ENCODE measurements at places on chromosomes 2 and 18. TPM values are rescaled to one million over a fixed set of nuclear protein-coding genes. Genes with fewer than 3 reads are reported as not detected.

GRCh38 chr2:109208071-109208950 is 79.3 kb downstream of the SH3RF3 start:
- no peak for DNase-seq

DNA sequence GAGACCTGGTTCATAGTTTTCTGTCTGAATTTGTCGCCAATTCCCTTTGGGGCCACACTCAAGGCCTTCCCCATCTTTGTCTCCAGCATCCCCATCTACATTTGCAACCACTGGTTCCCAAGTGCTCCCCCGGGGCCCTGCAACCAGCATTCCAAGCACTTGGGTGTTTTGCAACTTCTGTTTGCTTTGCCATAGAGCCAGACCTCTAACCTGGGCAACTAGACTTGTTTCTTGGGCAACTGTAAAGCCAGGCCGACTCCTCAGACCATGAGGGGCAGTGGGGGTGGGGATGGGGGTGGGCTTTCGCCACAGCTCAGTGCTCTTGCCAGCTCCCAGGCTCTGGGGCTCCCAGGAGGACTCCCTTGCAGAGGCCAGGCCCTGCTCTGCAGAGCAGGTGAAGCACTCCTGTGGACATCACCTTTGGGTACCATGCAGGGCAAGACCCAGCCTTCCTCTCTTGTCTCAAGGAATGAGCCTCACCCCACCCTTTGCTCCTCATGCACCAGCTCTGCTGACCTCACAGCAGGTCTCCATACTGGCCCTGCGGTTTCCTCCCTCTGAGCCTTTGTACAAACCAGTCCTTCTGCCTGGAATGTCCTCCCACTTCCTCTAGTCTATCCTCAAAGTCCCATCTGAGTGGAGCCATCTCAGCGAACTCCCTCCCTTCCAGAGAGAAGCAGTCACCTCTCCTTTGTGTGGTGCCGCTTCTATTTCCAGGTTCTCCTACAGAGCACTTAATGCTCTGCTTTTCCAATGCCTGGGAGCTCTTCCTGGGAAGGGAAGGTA is 126.7 kb upstream of the MYCN start:
- no peak for DNase-seq

DNA sequence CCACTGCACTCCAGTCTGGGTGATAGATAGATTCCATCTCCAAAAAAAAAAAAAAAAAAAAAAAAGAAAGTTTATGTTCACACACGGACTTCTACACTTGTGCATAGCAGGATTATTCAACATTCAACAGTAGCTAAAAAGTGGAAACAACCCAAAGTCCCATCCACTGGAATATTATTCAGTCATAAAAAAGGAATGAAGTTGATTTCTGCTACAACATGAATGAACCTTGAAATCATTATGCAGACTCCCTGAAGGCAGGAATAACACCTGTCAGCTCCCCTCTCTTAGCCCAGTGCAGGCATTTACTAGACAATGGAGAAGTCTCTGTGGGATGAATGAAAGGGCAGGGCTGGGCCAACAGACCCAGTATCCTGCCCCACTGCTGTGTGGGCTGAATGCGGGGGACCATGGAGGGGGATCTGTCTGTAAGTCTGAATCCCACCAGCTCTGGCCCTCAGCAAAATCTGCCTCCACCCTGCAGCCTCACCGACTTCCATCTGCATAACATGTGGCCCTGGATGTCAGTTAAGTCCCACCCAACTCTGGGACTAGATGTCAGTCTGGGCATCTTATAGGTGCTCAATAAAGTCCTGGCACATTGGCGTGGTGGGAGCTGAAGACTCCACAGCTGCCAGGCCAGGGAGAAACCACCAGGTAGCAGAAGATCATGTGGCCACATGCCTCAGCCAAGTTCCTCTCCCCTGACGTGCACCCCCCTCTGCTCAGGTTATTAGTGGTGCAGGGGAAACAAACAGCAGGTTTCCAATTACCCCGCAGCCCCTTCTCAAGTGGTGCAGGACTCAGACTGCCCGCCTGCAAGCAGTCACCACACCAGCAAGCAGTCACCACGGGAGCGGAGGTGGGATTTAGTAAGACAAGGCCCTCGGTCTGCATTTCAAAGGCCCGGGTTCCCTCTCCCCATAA is 8.9 kb downstream of the ZFP36L2 start:
- DNase-seq: no peak

The XDH gene
- total RNA-seq: 6.6 TPM

GRCh38 chr2:39665811-39666490 is at the start of gene TMEM178A:
Gene TMEM178A (plus strand): TSS chr2:39665917. CDS start chr2:39665975, 58 bp downstream.
- DNase-seq: no peak

- DNase-seq: no peak
Measured at GRCh38 chr2:17479875-17480274, 38.4 kb downstream of the RAD51AP2 start.

The BBS5 gene
- total RNA-seq: 18.8 TPM

The ALLC gene
- not detected for total RNA-seq

GRCh38 chr2:138421315-138421970 is 80.1 kb upstream of the SPOPL start:
- DNase-seq: no peak

- DNase-seq: no peak
Measured at GRCh38 chr2:224820283-224820991, 104.3 kb upstream of the CCDC195 start.

DNA sequence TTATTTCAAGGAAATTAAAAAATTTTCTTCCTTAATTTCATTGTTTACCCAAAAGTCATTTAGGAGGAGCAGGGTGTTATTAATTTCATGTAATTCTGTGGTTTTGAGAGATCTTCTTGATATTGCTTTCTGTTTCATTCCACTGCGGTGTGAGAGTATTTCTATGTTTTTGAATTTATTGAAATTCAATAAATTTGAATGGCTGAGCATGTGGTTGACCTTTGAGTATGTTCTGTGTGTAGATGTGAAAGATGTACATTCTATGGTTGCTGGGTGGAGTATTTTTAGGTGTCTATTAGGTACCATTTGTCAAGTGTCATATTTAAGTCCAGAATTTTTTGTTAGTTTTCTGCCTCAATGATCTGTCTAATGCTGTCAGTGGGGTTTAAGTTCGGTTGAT is 39.4 kb upstream of the LANCL1 start:
- DNase-seq: no peak

DNA sequence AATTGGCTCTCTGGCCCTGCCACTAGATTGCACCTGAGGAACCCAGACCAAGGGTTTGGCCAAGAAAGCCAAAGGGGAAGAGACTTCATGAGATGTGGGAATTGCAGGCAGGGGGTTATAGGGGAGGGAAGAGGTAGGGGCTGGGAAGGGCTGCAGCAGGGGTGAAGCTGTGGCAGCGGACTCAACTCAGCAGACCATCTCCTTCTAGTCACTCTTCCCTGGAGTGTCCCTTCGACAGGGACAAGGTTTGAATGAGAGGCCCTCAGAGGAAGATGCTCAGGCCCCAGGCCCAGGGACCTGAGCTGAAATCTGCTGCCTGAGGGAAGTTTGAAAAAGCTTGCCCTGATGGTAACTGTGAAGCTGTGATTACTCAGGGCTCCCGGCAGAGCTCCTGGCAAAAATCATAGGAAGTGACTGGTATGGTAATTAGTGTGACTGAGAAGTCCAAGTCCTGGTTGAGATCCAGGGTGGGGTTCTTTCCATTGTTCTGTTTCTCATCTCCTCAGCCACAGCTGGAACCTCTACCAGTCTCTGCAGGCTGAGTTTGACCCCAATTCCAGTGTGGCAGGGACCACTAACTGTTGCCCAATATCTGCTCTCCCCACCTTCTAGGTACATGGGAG is 300.9 kb downstream of the CYP26B1 start:
- DNase-seq: no peak

- no peak for DNase-seq
Measured at GRCh38 chr2:159163930-159164329, 122.6 kb downstream of the WDSUB1 start.

DNA sequence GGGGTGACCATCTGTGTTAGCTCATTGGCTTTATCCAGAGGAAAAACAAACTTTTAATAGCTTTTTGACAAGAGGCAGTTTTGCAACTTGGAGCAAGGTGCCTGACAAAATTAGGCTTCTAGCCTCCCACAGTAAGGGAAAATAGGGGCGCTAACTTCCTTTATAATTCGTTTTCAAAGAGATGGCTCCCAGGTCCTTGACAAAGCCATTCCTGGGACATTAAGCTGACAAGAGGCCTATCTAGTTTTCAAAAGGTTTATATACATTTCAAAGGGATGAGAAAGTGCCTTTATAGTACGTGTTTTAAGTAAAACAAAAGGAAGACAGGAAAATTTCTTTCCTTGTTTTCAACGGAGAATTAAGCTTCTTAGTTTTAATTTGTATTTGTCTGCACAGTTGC is 159.4 kb upstream of the GCFC2 start:
- DNase-seq: no peak

- no peak for DNase-seq
Measured at GRCh38 chr2:28752631-28753376, 1.2 kb downstream of the PPP1CB start.

DNA sequence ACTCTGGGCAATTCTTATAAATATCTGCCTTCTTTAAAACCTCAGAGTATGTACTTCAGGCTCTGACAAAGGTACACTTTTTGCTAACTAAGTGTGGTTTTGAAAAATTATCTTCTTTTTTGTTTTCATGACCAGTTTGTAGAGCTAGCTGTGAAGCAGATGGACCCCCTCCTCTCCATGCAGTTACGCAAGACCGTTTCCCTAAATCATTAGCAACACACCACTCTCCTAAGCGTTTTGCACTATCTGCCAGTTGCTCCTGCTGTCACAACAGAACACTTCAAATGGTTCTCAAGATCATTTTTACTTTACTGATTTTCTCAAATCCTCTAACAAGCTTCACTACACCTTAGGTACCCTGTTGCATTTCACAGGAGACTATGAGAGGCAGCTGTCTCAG is 53.3 kb downstream of the GULP1 start:
- no peak for DNase-seq

The BOLL gene
- not detected for total RNA-seq

The ZRANB3 gene
- 16.5 TPM for total RNA-seq

The ANKRD30BL gene
- 0.36 TPM for total RNA-seq

GRCh38 chr18:33472509-33472908 is 32.0 kb upstream of the CCDC178 start:
- DNase-seq: no peak

DNA sequence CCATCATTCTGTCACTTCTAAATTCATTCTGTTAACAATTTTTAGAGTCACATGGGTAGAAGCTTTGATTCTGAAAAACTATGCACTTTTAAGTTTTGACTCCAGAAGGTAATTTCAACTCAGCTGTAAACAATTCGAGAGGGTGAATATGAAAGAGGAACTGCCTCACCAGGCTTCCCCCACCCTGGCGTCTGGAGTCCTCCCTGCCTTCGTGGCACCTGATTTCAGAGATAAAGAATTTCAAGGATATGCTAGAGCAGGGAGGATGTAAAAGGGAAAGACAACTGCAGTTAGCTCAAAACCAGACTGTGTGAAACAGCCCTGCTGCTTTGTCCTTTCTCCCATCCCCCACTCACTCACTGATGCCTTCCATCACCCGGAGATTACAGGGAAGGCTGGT is 40.7 kb downstream of the ONECUT2 start:
- DNase-seq: no peak

The GREB1 gene
- 5.1 TPM for total RNA-seq

The TLX2 gene
- not detected for total RNA-seq

The GAL3ST2 gene
- 0.47 TPM for total RNA-seq

The MARCO gene
- 4.8 TPM for total RNA-seq

The SLC4A3 gene
- total RNA-seq: 12.2 TPM

- DNase-seq: no peak
Measured at GRCh38 chr2:14479486-14479885, 153.0 kb upstream of the LRATD1 start.

The TMEM17 gene
- 2.0 TPM for total RNA-seq

The RIT2 gene
- not detected for total RNA-seq

The MOCOS gene
- 38.0 TPM for total RNA-seq

DNA sequence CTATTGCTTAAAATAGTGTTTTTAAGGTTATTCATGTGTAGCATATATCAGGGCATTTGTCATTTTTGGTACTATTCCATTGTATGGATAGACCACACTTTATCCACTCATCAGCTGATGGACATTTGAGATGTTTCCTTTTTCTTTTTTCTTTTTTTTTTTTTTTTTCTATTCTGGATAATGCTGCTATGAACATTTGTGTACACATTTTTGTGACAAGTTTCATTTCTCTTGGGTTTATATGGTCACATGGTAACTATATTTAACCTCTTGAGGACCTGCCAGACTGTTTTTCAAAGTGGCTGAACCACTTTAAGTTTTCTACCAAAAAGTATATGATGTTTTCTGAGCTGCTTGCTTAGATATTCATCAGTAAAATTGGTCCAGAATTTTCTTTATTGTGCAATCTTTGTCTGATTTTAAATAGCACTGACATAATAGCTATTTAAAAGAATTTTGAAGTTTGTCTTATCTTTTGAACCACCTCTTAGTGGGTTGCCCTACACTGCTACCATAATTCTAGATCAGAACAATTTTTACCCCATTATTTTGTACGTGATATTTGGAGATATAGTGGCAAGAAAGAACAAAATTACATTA is 219.4 kb upstream of the SIX3 start:
- DNase-seq: no peak

The SCYGR4 gene
- not detected for total RNA-seq

GRCh38 chr2:205477016-205477705 is 205.1 kb upstream of the NRP2 start:
- DNase-seq: no peak

The GALR1 gene
- not detected for total RNA-seq

- DNase-seq: no peak
Measured at GRCh38 chr18:3055816-3056215, 42.9 kb upstream of the LPIN2 start.

GRCh38 chr18:33594799-33595198 is 16.8 kb downstream of the ASXL3 start:
- no peak for DNase-seq

DNA sequence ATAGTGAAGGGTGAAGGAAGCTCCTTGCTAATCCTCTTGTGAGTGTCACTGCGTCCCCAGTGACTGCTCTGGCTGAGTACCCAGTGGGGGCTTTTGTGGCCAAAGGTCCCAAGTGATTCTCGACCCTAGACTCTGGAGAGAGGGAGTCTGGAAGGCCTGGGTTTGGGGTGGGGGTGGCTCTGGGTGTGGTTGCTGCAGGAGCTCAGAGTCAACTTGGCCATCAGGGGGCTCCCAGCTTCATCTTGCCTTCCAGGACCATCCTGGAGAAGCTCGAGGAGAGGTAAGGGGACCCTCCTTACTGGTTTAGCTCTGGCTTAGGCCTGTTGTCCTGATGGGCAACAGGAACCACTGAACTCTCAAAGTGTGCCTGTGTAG is 592 bp downstream of the PSD4 start:
- DNase-seq: peak; percentile 37

- peak; percentile 59 for DNase-seq
Measured at GRCh38 chr2:69242651-69243051, 144.4 kb downstream of the GFPT1 start.

DNA sequence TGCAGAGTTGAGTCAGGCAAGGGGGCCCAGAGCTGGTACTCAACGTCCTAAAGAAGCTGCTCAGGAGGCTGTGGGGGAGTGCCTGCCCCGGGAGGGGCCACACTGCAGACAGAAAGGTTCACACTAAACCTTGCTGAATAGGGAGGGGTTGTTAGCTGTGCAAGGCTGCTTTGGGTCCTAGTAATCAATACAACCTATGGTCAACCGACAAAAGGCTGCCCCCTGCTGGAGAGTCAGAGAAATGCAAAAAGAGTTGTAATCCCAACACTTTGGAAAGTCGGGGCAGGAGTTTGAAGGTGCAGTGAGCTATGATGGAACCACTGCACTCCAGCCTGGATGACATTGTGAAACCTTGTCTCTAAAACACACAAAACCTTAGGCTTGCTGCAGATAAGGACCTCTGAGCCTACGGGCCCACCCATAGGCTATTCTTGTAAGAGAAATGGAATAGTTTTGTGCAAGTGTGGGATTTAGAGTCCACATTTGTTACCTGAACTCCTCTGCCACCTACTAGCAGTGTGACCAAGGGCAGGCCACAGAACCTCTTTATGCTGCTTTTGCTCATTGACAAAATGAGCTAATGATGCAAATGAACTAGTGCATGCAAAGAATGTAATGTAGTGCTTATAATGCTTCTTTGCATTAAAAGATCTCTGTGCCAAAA is 81.5 kb downstream of the PRPF40A start:
- peak; percentile 62 for DNase-seq
